ENCODE measurements at places on chromosomes 4 and X. TPM values are rescaled to one million over a fixed set of nuclear protein-coding genes. Genes with fewer than 3 reads are reported as not detected.

The HAND2 gene
- not detected for total RNA-seq

The REPS2 gene
- 0.65 TPM for total RNA-seq

The KCTD8 gene
- not detected for total RNA-seq

DNA sequence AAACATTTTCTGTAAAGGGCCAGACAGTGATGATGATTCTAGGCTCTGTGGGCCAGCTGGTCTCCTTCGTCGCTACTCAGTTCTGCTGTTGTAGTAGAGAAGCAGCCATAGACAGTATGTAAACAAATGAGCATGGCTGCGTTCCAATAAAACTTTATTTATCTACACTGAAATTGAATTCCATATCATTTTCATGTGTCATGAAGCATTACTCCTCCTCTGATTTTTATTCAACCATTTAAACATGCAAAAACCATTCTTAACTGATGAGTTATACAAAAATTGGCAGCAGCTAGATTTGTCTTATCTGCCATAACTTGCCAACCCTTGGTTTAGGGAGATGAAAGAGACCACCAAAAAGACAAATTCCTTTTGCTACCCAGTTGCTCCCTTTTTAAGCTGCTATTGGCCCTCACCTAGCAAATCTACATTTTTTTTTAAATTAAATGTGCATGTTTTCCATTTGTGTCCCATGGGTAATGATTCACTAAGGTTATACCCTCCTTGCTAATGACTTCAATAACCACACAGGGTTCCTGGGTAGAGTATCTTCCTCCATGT lies 309.9 kb downstream of the DHX15 start:
- DNase-seq: no peak

DNA sequence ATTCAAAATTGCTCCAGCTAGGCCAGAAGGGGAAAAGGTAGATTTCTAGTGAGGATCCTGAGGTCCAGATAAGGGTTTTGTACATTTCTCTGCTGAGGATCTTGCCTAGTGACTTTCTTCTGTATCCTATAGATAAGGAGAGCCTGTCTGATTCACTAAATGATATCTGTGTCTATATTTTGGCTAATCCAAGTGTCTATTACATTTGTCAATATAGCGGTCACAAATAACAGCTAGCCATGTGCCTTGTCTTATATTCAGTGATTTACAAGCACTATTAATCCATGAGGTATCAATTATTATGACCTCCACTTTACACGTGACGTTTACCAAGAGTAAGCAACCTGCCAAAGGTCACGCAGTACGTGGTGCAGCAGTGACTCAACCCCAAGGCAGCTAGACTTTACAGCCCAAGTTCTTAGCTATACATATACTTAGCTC lies 41.6 kb downstream of the TMEM165 start:
- DNase-seq: no peak

DNA sequence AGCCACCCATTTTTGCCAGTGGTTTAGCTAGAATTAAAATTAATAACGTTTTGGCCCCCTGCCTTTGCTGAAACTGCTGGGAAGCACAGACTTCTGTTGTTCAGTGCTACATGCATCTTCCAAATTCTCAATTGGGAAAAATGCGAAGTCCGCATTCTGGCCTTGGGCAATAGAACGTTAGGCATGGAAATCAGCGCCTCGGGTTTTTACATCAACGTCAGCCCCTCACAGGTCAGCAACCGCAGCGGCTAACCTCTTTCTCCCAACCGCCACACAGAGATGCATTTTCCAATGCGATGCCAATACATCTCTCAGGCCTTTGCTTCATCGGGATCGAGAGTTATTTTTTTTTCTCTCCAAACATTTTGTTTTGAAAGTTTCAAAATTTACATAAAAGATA lies 339.1 kb downstream of the DCHS2 start:
- DNase-seq: no peak

DNA sequence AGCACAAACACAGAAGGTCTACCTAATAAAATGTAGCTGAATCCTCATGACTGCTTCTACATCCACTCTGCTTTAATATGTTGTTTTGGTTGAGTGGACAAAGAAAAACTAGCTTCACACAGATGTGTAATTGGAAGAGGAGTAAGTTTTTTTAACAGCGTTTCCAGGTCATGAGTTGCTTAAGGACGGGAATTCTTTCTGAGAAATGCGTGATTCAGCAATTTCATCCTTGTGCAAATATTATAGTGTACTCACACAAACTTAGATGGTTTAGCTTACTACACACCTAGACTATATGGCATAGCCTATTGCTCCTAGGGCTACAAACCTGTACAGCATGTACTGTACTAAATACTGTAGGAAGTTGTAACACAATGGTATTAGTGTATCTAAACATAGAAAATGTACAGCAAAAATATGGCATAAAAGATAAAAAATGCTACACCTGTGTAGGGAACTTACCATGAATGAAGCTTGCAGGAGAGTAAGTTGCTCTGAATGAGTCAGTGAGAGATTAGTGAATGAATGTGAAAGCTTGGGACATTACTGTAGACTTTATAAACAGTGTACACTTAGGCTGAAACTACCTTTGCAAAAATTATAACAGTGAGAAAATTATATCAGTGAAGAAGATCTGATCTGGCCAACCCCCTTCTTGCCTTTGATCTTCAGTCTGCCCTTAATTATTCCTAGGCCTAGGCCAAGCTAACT lies 70.8 kb upstream of the IL15 start:
- no peak for DNase-seq

GRCh38 chr4:88989990-88990389 lies 67.0 kb downstream of the FAM13A start:
- DNase-seq: no peak

DNA sequence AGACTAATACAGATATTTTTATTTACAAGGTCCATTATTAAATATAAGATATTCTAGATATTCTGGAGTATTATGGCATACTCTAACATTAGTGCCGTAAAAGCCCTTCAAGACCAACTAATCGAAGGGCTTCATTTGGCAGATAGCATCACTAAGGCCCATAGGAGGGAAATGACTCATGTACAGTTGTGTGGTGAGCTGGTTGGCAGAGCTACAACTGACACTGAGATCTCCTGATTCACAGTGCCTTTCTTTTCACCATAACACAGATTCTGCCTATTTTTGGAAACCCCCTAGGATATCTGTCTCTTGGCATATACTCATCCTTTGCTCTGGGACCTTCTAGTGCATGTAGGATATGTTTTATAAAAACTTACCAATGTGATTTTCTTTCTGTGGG lies 201.7 kb upstream of the AFF2 start:
- DNase-seq: no peak

DNA sequence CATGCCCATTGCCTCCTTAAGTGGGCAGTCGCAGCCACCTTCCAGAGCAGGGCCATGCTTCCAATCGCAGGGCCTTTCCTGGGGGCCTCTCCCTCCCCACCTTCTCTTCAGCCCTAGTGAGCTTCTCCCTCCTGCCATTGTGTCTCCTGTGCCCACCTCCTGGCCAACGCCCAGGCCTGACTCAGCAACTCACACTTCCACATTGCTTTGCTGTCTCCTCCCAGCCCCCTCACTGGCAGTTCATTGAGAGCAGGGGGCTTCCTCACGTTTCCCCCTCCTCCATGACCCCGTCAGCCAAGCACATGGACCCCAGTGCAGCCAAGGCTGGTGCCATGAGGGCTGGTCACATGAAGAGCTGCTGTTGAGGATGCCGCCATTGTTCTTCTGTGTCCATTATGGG lies 25.9 kb downstream of the HTRA3 start:
- DNase-seq: no peak

DNA sequence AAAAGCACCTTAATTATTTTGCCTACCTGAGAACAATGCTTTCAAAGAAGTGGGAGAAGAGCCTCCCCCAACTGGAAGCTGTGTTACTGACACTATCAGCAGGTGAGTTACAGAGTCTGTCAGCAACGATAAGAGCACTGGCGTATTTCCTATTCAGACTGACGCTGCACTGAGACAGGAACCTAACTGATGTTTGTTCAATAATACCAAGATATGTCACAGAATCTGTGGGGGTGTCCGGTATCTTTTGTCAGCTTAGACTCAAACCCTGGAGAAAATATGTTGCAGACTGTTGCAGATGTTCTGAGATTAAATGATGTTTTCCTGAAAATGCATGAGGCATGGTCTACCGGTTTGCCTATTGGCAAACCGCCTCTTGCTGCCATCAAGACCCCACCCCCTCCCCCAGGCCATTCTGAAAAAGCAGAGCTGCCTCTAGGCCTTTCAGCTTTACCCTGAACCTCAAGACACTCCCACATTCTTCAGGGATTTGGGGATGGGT lies 115.2 kb upstream of the KIT start:
- DNase-seq: no peak

DNA sequence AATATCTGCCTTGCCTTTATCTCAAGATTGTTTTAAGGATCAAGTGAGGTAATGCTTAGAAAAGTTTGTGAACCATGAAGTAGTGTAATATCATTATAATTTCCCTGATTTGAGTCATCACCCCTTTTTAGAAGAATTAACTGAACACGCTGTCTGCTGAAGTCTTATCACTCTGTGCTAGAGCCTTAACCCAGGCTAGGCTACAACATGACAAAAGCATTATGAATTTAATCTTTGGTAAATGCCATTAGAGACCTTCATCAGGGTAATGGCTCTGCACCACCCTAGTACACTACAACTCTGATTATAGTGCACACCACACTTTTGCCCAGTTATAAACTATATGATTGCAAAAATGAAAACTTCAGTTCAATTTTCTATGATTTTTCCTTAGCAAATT lies 118.3 kb downstream of the ADGRL3 start:
- DNase-seq: no peak

The P2RY8 gene
- not detected for total RNA-seq

DNA sequence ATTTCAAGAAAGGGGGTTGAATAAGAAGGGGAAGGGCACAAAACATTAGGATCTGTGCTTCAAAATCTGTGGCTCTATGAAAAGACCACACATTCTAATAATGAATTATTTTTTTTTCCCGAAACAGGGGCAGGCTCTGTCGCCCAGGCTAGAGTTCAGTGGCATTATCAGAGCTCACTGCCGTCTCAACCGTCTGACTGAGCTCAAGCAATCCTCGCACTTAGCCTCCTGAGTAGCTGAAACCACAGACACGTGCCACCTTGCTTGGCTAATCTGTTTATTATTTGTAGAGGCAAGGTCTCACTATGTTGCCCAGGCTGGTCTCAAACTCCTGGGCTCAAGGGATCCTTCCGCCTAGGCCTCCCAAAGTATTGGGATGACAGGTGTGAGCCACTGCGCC lies 33.4 kb downstream of the ACSL1 start:
- DNase-seq: no peak

GRCh38 chr4:185938654-185939053 lies 126.7 kb upstream of the SORBS2 start:
- DNase-seq: no peak

GRCh38 chrX:68755616-68756125 lies 73.2 kb upstream of the EFNB1 start:
- DNase-seq: no peak

The GLUD2 gene
- 0.31 TPM for total RNA-seq

DNA sequence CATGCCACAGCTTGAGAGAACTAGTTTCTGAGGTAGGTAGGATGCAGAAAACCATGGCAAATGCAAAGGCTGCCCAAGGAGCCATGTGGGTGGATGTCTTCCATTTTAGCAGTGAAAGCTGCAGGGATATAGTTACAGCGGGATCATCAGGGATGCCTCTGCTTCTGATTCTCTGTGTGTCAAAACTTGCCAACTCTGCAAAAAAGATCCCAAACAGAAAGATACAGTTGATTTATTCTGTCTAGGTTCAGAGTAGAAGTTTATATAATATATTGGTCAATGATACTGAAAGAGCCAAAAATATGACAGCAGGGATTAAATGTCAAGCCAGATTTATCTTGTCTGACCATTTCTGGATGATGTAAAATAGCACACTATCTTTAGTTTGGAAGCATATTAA lies 42.4 kb upstream of the SFRP2 start:
- no peak for DNase-seq

The GDPD2 gene
- not detected for total RNA-seq

- no peak for DNase-seq
Measured at GRCh38 chr4:188002323-188002722, 6.8 kb downstream of the ZFP42 start.

The AKAP4 gene
- total RNA-seq: not detected

The WAS gene
- total RNA-seq: 0.19 TPM

- DNase-seq: no peak
Measured at GRCh38 chr4:182883351-182883750, 33.8 kb downstream of the DCTD start.

- no peak for DNase-seq
Measured at GRCh38 chrX:50747471-50747900, 66.5 kb downstream of the SHROOM4 start.

- DNase-seq: no peak
Measured at GRCh38 chr4:40502934-40503333, 126.7 kb downstream of the RBM47 start.

The ARMCX1 gene
- 38.6 TPM for total RNA-seq

DNA sequence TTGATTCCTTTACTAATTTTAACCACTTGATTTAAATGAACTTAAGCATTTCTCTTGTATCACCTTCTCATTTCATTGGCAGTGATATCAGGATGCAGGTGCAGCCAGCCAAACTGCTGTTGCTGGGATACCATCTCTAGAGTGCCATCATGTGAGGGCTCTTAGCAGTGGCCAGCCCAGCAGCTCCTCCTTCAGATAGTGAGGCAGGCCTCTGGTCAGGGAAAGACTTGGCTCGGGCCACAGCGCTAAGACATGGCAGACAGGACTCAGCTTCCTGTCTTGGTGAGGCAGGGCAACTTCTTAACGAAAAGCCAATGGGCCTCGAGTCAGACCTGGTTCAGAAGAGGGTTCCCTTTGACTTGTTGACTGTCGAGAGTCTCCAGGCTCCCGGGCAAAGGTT lies 50.0 kb downstream of the NOP14 start:
- no peak for DNase-seq

The MAGEA8 gene
- total RNA-seq: not detected

DNA sequence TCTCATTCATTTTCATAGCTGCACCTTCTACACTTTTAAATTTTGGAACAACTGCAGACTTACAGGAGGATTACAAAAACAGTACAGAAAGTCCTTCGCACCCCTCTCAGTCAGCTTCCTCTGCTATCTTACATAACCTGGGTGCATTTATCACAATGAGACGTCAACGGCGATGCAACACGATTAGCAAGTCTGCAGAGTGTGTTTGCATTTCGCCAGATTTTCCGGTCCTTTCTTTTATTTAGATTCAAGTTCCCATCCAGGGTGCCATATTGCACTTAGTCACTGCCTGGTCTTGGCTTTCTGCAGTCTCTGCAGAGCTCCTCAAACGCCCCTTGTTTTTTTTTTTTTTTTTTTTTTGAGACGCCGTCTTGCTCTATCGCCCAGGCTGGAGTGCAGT lies 85.9 kb downstream of the ASMT start:
- DNase-seq: no peak

DNA sequence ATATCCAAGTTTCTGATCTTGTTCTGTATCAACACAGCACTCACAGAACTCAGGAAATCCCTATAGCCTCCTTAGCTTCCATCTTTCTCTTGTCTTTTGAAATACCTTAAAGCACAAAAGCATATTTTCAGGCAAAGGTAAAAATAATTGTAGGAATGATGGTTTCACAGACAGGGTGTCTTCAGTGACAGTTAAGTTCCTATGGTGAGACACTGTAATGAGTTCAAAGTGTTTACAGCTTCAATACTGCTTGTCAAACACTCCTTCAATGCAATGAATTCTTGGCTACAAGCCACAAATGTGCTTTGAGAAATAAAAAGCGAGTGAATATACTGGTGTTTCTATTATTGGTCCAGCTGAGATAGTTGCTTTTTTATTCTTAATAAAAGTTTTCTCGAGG lies 466.0 kb downstream of the DMD start:
- DNase-seq: no peak

The CD38 gene
- not detected for total RNA-seq

- no peak for DNase-seq
Measured at GRCh38 chr4:141241986-141242385, 21.3 kb downstream of the ZNF330 start.

The GRPEL1 gene
- total RNA-seq: 20.2 TPM
